ENCODE measurements at places on chromosomes 7 and 10.

DNA sequence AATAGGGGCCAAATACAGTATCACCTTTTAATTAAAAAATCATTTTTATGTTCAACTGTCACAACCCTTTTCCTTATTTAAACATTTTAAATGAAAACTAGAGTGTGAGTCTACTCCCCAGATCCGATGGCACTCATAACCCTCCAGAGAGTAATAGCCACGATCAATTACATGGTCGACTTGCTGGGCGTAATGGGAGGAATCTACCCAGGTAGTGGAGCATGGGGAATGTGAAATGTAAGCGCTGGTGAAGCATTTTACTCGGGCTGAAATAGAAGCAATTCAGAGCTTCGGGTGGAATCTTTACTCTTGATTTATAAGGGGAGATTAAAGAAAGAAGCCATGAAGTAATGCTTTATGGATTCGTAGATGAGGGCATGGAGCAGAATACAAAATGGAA, 321.9 kb downstream of the ACTR3B start:
- no peak for DNase-seq

GRCh38 chr7:25580141-25580540, 351.9 kb upstream of the NPVF start:
- DNase-seq: no peak

DNA sequence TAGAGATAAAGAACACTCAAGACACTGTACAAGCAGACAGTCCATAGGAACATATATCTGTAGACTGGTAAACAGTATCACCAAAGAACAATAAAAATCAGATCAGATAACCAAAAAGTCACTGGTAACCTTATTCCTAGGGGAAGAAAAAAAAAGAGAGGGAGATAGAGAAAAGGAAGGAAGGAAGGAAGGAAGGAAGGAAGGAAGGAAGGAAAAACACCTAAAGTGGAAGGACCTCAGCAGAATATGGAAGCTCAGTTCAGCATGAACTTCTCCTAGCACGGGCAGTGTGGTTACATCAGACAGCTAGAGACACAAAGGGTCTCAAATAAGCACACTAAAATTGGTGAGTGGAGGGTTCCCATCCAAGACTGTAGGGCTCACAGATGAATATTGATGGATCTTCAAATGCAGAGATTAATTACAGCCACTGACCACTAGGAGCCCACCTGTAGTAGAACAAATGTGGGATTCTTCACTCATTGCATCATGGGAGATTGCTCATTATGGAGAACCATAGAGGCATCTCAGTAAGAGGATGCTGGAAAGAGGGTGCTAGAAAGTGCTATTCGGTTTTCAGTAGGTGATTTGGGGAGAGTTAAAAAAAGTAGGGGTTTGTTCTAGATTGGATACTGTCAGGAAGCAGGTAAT, 293.4 kb upstream of the C7orf33 start:
- no peak for DNase-seq

- no peak for DNase-seq
Measured at GRCh38 chr7:84686373-84686772, 491.8 kb upstream of the SEMA3A start.

- DNase-seq: no peak
Measured at GRCh38 chr7:151603951-151604350, 84.3 kb upstream of the RHEB start.

DNA sequence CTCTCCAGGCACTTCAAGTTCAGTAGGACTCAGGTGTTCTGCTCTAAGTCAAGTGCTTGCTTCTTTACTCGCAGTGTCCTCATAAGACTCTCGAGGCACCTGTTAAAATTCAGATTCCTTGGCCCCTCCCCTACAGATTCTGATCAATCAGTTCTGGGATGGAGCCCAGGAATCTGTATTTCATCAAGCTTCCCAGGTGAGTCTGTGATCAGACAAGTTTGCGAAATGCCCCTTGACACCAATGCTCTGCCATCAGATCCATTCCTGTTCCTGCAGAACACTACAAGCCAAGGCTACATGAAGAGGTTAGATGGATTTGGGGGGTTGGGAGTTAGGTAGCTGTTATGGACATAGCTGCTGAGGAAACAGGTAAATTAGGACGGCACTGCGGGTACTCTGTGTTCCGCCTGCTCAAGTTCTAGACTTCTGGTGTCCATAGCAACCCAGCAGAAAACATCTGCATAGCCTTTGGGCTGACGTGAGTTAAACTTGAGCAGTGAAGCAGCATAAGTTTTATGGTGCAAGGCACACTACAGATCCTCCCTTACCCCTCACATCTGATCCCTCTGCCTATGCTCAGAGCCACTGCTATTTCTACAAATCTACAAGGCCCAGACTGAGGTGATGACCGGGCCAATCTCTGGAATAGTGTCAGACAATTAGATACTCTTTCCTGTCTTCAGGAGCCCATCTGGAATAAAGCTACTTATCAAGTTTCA, 6.8 kb upstream of the NCOA4 start:
- DNase-seq: no peak

DNA sequence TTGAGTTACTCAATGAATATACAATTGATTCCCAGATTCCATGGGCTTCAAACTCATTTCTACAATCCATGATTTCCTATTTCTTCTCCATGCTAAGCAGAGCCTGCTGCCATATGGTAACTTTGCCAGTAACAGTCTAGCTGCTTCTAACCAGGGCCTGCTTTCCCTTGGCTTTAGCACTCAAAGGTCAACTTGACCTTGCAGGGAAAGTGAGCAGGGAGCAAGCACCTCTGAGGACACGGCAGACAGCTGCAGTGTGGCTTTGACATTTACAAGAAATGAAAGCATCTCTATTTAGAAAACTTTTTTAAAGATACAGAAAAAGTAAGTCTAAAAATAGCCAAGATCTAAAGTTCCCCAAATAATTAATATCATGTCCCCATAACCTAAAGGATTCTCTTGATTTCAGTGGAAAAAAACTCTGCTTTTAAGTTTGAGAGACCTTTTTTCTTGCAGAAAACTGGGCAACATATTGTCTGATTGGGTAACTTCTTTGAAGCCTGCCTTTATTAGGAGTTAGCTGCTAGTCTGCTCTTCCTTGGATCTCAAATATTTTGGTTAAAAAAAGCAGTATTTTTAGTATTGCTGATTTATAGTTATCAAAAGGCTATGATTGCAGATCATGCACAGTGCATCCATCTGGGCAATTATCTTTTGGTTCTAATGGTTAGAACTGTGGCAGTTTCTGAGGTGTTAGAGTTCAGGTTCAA, 257.9 kb downstream of the AHR start:
- no peak for DNase-seq

- no peak for DNase-seq
Measured at GRCh38 chr7:133934262-133934976, 192.7 kb upstream of the LRGUK start.

DNA sequence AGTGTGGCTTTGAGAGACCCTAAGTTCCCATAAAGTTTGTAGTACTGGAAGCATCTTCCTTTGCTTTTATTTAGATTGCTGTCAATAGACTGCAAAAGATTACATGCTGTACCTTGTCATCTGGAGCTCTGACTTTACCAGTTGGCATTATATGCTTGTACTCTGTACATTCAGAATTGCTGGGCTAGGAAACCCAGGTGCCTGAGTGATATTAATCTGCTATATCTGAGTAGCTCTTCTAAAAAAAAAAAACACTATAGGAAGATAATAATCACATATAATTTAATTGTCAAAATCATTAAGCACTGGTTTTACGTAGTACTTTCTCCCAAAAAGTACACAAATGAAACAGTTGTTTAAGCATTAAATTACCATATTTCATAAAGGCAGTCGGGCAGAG, 12.3 kb downstream of the GATA3 start:
- DNase-seq: no peak

GRCh38 chr7:69411466-69411865, 186.8 kb upstream of the AUTS2 start:
- no peak for DNase-seq

DNA sequence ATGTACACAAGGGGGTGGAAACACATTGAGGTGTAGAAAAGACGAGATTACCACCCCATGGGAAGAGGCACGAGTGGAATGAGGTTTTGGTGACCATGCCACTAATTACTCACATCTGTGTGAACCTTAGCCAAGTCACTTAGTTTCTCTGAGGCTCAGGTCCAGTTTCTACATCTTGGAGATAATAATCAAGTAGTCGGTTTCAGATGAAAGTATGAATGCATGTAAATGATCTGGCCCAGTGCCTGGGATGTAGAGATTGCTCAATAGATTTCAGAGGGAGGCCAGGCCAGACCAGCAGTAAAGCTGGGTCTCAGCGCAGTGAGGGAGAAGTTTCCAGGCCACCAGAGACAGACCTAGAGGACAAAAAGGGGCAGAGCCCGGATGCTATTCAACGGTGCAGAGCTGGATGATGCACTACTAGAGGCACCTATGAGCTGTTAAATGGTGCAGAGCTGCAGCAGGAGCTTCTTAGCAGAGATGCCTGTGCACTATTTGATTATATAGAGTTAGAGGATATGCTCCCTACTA, 725.1 kb downstream of the GRID1 start:
- no peak for DNase-seq

DNA sequence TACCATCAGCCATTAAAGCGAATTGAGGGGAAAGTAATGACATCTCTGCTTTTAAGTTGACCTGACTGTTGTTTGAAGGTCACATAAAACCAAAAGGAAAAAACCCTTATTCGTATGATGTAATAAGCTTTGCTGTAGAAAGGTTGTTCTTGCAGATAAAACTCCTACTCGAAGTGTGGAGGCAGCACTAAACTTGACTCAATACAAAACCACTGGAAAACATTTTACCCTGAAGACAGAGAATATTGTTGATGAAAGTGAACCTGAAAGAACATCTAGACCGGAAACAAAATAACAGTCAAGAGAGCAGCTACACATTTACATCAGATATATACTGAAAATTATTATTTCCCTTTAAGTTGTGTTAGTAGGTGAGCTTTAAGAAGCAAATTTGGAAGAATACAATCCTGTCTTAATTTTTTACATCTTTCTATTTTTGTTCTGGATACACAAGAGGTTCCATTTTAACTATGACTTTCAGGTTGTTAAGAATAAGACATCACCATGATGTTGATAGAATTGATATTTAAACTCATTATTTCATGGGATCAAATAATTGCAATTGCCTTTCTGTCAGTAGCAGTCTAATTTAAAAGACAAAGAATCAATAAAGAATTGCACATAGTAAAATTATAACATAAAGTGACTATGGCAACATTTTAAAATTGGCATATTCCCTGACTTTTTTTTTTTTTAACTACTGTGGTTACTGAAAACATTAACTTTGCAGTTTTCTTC, 6.4 kb downstream of the ETV1 start:
- DNase-seq: no peak

GRCh38 chr7:2637066-2637471, 5.3 kb downstream of the TTYH3 start:
- DNase-seq: no peak

DNA sequence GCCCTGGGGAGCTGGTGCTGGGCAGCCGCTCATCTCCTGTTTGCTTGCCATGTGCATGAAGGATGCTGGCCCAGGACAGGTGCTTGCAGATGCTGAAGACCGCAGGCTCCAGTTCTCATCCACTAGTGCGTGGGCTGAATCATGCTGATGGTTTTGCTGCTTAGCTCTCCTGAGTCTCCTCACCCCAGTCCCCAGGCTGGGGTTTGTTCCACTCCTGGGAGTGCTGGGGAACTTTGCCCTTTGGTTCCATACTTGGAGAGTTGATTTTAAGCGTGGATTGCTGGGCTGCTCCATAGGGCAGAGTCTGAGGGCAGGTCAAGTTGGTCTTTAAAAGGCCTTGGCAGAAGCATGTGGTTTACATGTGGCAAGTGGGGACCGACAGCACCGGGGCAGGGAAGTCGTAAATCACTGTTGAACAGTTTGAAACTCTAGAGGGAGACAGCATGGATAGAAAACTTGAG, 9.1 kb downstream of the DYNC2I1 start:
- DNase-seq: no peak

GRCh38 chr7:2964208-2964607, 79.5 kb downstream of the CARD11 start:
- no peak for DNase-seq

GRCh38 chr10:5576154-5576748, 51.5 kb downstream of the CALML3 start:
- DNase-seq: no peak

DNA sequence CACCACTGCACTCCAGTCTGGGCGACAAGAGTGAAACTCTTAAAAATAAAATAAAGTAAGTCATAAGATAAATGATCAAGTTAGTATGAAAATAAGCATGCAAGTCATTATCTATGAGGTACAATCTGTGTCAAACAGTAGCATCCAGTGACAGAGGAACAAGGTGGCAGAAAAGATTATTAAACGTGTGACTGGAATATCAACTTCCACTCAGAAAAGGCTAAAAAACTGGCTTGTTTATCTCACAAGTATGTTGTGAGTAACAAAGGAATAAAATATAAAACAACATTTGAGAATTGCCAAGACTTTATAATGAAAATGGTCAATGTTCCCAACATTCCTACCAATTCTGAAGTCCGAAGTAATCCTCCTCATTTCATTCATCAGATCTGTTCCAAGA, 30.3 kb downstream of the ITGB1 start:
- no peak for DNase-seq

DNA sequence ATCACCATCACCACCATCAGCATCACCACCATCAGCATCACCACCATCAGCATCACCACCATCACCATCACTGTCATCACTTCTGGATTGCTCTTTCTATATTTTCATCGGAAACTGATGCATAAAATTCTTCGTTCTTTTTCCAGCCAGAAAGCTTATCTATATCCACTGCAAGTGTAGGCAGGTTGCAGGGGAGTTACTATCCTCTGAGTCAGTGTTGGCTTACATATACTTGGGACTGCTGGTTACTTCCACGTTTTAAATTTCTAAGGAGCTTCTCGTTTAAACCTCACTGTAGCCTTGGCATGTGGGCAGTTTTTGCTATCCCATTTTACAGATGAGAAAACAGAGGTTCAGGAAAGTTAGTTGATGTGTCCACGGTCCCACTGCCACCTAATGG, 66.1 kb downstream of the FOXL3 start:
- DNase-seq: no peak

- no peak for DNase-seq
Measured at GRCh38 chr7:30074422-30075030, 46.3 kb downstream of the PLEKHA8 start.

GRCh38 chr10:83685458-83685857, 453.9 kb upstream of the GHITM start:
- DNase-seq: no peak

DNA sequence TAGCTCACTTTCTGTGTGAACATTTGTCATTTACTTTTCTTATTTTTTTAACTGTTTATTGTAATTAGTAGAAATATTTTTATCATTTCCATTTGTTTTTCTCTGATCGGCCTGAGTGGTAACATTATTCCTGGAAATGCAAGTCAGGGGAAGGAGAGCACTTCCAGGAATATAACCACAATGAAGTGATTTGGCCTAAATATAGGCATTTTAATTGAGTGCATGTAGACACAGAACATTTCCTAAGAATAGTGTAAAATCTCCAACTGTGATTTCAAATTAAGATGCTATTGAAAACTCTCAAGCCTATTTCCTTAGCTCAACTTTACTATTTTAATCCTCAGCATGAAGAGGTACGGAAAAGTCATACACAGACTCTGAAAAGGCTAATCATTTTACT, 86.5 kb upstream of the SKAP2 start:
- no peak for DNase-seq

GRCh38 chr7:80940539-80941207, 21.8 kb upstream of the SEMA3C start:
- DNase-seq: no peak

- DNase-seq: no peak
Measured at GRCh38 chr10:26355241-26355640, 82.9 kb upstream of the APBB1IP start.
